Germinal center (tissue), 1 donor: ENCODE measurements at places on chromosomes 1 and 21.
A peak's percentile ranks its signal among the peaks of the same experiment; 100 is the strongest.

GRCh38 chr1:159714529-159714928, at the start of gene CRP:
CRP (minus strand) TSS chr1:159714589; CDS start chr1:159714485, 104 bp downstream.
- DNase-seq, result no peak

- no peak for DNase-seq
These were observed 343.0 kb downstream of the RRAGC start for GRCh38 chr1:38516560-38516959.

- no peak for DNase-seq
These were observed 89.7 kb downstream of the BCAR3 start for GRCh38 chr1:93591676-93592550.

DNA sequence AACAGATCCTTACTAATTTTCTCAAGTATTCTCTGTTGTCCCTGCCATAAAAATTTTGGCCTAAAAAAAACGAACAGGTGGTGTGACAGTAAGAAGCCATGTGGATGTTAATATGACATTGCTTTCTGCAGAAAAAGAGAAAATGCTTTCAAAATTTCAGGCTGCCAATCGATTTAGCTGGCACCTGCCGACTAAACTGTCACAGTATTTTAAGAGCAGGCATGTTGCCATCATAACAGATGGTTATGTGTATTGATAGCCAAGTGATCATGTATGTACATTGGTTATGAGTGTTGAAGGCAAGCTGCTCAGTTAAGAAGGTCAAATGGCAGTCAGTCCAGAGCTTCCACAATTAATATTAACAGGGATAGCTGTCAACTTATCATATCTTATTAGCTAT, 1017.0 kb downstream of the MRPL39 start:
- no peak for DNase-seq

GRCh38 chr1:115140442-115141144, 51.3 kb upstream of the TSPAN2 start:
- no peak for DNase-seq

- no peak for DNase-seq
These were observed 81.0 kb downstream of the NOTCH2 start for GRCh38 chr1:119988306-119989062.

GRCh38 chr1:171913385-171913784, 72.1 kb downstream of the DNM3 start:
- DNase-seq, result no peak

- DNase-seq, result no peak
These were observed 34.4 kb upstream of the COL18A1 start for GRCh38 chr21:45370575-45370974.

GRCh38 chr21:16912075-16912474, 600.8 kb upstream of the CXADR start:
- DNase-seq, result no peak

DNA sequence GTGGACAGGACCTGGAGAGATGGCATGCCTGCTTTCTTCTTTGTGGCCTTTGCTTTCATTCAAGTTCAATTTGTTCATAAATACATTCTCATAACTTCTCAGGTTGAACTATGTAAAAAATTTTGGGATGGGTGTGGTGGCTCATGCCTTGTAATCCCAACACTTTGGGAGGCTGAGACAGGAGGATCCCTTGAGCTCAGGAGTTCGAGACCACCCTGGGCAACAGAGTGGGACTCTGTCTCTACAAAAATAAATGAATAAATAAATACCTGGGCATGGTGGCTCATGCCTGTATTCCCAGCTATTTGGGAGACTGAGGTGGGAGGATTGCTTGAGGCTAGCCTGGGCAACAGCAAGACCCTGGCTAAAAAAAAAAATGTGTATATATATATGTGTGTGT, 2.1 kb downstream of the KIF1B start:
- no peak for DNase-seq

DNA sequence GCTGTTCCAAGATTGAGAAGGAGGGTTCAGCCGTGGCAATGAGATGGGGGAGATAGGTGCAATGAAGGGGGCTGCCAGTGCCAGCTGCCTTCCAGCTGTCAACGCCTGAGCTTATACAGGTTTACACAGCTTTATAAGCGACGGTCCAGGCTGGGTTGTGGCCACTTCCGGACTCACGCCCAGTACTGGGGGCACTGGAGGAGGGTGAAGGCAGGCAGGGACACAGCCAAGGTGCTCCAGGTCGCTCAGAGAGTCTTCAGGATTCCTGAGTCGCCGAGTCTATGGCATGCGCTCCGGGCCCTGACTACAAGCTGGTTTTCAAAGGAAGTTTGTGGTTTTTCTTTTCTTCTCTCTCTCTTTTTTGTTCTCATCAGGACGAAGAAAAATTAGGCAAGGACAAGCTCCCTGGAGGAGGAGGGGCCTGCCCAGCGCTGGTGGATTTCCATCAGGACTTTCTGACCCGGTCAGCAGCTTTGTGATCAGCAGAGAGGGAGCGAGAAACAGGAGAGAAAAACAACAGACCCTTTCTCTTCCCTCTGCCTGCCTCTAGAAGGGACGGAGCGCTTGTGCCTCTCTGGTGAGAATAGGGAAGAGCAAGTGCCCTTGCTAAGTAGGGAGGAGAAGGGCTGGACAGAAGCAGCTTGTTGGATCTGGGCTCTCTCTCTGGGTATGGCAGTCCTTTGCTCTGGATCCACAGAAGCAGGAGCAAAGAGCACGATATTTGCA, at the start of gene MINDY1:
TSS of gene MINDY1 (minus strand) at position 576 of the 726 bp plus-strand sequence. CDS start 4,285 bp downstream, outside the sequence.
- peak; percentile 71 for DNase-seq

DNA sequence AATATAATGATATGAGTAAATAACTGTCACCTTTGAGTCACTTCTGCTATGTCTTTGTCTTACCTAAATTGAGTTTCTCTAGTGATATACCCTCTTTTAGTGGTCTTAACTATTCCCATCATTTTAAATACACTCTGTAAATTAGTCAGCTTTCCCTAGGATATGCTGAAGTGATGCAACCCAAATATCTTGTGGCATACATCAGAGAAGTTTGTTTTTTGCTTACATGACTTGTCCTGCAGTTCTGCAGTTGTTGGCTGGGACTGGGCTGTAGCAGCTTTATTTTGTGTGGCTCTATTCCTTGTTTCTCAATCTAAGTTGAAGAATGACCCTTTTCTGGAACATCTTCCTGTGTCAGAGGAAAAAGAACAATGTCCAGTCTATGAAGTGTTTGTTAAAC, 76.4 kb downstream of the TTC3 start:
- no peak for DNase-seq

DNA sequence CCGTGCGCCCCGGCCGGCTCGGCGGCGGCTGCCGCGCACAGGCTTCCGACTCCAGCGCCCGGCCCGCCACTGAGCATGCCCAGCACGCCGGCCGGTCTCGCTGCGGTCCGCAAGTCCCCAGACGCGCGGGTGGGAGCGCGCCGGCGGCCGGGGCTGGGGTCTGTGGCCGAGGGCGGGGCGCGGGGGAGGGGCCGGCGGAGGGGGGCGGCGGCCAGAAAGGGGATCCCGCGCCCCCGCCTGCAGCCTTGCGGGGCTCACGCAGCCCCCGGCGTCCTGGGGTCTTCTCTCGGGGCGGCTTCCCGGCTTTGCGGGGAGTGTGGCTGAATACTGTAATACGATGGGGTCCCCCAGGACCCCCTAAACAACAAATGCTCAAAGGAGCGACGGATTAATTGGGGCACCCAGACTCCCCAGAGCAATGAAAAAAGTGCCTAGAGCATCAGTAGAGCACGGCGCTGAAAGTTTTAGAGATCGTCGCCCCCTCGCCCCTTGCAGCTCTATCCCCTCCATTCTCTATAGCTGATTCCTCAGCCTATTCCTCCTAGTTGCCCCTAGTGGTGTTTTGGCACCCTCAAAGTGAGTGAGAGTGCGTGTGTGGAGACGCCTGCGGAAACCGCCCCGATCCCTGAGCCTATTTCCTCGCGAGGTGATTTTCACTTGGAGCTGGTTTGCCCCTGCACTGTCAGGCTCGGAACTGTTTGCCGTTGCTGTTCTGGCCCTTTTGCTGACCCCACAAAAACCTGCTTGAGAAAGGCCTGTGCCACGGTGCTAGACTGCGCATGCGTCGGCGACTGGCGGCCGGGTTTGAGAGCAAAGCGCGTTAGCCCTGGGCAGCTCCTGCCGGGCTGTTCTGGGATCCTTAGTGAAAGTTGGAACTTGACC, at the start of gene VAV3:
TSS of gene VAV3 (minus strand) at position 71 of the 882 bp plus-strand sequence. CDS start 311 bp downstream, outside the sequence.
- DNase-seq, result peak; percentile 85

- DNase-seq, result no peak
These were observed 74.3 kb upstream of the IFNAR2 start for GRCh38 chr21:33155422-33155821.

DNA sequence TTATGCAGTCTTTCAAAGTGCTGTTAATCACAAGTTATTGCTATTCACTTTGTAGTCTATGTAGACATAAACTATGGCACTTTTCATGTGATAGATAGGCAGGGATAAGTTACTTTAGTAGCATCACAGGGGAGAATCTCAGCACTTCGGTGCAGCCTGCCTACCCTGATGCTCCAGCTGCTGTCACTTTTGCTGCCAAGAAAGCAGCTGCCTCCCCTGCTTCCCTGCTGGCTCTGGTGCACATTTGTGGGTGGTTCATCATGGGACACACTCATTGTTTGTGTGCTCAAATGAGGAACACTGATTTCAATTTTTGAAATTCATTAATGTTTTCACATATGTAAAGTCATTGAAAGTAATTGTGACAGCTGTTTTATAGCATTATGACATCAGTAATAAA, 272.6 kb downstream of the S1PR1 start:
- no peak for DNase-seq

GRCh38 chr1:27671964-27672749, at the start of gene IFI6:
IFI6 (minus strand) TSS chr1:27672192; CDS start chr1:27669314, 2,878 bp downstream.
- peak; percentile 89 for DNase-seq

DNA sequence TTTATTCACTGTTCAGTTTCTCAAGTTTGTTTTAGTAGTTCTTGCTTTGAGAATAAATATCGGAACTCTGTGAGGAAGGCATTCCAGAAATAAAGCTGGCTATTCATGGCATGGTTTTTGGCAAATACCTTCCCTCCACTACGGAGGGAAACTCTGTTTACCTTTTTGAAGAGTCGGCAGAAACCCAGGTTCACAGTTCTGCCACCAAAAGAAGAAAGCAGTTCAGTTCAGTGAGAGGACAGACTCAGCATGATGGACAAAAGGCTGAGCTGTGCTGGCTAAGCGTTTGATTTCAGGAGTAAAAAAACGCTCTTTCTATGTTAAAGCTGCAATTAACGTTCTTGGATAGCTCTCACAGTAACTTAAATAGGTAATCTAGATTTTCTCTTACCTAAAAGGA, 42.4 kb downstream of the CNN3 start:
- no peak for DNase-seq

- DNase-seq, result no peak
These were observed 1.1 kb upstream of the OR14I1 start for GRCh38 chr1:248703674-248704073.

- no peak for DNase-seq
These were observed 68.6 kb downstream of the KAZN start for GRCh38 chr1:14666962-14667650.

DNA sequence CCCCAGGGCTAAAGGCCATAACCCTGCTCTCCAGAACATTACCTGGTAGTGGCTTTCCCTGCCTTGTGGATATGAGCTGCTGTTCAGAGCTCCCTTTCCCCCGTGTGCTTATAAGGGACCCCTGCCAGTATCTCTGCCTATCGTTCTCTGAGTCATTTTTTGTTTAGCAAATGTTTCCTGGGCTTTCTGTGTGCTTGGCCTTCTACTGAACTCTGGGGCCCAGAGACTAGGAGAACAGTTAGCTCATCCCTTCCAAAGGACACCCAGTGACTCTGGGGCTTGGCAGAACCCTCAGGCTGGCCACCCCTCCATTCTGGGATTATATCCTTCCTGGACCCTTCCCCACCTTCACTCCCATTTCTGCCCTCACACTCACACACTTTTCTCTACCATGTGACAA, 80.8 kb upstream of the POU3F1 start:
- no peak for DNase-seq

DNA sequence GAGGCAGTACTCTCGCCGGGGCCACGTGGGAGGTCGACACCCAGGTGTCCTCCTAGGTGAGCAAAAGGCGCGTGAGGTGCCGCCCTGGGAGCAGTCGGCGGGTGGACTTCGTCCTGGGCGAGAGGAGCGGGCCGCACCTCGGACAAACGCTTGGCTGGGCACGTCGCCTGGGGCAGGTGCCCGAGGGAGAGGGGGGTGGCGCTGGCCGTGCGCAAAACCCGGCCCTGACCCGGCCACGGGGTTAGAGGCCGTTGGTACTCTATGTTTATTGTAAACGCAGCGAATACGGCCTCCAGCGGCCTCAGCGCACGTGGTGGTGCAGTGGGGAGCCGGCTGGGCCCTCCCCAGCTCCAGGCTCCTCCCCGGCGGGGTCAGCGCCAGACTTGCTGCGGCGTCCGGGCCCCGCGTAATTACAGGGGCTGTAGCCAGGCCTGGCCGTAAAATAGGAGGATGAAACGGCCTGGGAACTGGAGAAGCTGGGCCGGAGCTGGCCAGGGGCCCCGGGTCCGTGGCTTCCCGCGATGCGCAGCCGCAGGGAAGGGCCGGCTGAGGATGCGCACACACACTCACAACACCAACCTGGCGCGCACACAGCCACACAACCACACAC, 1.6 kb upstream of the EFNA1 start:
- no peak for DNase-seq

DNA sequence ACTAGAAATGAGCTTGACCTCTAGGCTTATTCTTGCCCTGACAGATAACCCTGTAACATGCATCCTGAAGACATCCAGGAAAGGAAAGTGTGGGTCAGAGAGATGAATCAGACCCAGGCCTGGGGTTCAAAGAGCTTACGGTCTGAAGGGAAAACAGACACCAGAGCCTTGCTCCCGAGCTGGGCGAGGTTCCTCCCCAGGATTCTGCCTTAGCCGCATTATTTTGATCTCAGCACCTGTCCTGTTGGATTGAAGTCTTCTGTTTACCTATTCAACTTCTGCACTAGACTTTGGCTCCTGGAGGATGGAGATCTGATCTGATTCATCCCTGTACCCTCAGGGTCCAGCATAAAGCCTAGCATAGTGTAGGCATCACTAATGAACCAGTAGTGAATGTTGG, 1.9 kb downstream of the CYP4B1 start:
- no peak for DNase-seq

DNA sequence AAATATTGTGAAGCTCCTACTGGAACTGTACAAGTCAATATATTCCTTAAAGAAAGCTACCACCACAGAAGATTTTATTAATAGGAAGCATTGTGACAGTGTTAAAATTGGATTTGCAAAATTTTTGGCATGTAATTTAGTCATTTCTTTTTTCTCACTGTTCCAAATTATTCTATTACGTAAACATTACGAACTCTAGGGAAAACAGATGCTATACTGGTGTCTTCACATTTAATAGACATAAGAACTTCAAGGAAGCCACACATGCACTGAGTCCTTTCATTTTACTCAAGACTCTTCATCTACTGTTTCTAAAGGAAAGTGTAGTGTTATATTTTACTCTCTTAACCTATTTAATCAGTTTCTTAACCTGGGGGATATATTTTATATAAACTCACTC, 135.4 kb downstream of the HMCN1 start:
- DNase-seq, result no peak

- no peak for DNase-seq
These were observed 41.0 kb downstream of the CRYAA start for GRCh38 chr21:43209575-43210453.

GRCh38 chr1:200954434-200954833, 59.7 kb downstream of the INAVA start:
- DNase-seq, result no peak
